ENCODE measurements at places on chromosomes 1 and 21. TPM values are rescaled to one million over a fixed set of nuclear protein-coding genes. Genes with fewer than 3 reads are reported as not detected.
A peak's percentile ranks its signal among the peaks of the same experiment; 100 is the strongest.

Gene PROK1
- not detected for total RNA-seq

DNA sequence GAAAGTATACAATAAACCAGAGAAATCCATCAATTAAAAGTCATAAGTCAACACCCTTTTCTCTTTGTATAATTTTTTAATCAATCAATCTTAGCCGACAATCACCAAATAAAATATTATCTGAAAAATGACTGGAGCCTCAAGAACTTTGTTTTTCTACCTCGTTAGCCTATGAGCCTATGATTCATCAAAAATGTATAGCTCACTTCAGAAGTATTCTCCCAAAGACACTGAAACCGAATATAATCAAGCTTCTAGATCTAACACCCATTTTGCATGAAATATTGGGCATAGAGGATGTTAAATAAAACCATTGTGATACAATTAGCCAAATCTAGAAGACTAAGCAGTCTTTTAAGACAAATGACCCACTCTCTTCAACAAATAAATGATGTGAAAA, 17.8 kb upstream of the RSBN1 start:
- no peak for DNase-seq

DNA sequence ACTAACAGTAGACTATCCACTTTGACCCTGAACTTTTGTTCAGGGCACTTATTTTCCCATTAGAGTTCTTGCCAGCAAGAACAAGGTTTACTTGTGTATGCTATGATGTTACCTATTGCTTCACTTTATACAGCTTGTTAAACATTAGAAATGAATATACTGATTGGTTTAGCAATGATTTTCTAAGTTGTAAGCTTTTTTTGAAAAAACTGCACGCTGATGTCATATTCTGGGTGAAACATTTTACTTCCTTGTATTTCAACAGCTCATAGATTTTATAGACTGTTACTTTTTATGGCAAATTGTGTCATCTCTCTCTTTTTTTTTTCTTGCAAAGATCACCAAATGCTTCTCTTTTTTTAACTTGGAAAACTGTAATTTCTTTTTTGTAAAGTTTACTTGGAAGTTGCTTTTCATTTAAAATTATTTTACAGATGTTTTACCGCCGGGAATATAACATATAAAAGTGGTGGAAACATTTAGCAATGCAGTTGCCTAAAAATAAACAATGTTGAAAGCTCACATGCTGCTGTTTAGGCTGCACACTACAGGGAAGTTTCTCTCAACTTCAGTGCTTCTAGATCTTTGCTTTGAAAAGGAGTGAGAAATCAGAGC, 215.3 kb upstream of the NFIA start:
- no peak for DNase-seq

- DNase-seq = peak; percentile 17
Measured at GRCh38 chr1:218556016-218556415, 210.9 kb downstream of the TGFB2 start.

- DNase-seq = no peak
Measured at GRCh38 chr21:45736690-45737484, 93.4 kb downstream of the PCBP3 start.

Gene OR2W3
- total RNA-seq = not detected

Gene LRRC7
- 0.47 TPM for total RNA-seq

DNA sequence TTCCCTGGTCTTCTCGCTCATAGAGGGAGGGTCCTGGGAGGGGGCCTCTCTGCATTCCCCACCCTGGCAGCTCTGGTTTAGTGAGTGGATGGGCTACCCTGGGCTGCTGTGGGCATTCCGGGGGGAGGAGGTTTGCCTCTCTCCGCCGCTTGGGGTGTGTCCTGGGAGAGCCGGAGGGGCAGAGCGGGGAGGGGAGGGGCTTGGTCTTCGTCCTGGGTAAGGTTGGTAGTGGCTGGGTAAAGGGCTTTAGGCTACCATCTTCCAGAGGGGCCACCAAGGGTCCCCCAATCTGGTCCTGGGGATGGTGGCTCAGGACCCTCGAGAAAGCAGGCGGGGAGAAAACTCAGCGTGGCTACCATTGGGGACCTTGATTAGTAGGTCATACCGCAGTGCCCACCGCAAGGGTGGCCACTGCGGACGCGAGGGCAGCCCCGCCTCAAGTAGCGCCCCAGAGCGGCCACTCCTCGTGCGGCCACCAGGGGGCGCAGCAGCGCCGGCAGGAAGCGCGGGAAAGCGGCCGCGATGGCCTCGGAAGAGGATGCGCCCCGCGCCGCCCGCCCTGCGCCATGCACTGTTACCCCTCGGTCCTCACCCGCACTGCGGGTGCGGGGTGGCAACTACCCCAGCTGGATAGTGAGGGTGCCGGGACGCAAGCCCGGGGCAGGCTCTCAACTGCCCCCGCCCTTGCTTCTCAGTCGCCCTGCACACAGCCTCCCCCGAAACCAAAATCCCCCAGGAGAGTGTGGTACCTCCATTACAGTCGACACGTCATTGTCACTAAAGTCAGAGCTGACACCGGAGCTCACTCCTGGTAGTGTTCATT, 44.1 kb upstream of the SLC25A33 start:
- peak; percentile 58 for DNase-seq

- no peak for DNase-seq
Measured at GRCh38 chr1:168236836-168237611, 11.2 kb downstream of the SFT2D2 start.

GRCh38 chr1:214777364-214777763, 174.4 kb downstream of the CENPF start:
- no peak for DNase-seq

DNA sequence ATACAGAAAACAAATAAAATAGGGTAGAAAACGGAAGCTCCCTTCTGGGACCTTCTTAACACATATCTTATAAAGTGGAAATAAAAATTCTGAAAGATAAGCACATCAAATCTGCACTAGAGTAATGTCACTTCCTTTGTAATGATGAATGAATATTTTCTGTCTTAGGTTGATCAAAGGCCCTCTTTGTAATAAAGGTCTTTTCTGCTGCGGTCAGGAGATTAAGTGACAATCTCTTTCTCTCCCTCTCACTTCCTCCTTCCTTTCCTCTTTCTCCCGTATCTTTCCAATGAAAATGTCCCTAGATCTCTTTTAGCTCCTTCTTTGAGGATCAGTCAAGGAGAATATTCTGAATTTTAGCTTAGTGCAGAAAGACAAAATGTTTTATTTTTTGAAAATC, 33.8 kb downstream of the TMCO1 start:
- no peak for DNase-seq

GRCh38 chr1:38997901-38998190, 6.8 kb downstream of the AKIRIN1 start:
- DNase-seq = no peak

Gene CD84
- total RNA-seq = not detected

Gene ALX3
- not detected for total RNA-seq

Gene NCAM2
- total RNA-seq = not detected

- no peak for DNase-seq
Measured at GRCh38 chr1:160374306-160375110, 7.6 kb downstream of the NHLH1 start.

Gene BPNT1
- 46.9 TPM for total RNA-seq

Gene NOL9
- 30.4 TPM for total RNA-seq

Gene NUDT4B
- 0.78 TPM for total RNA-seq

- no peak for DNase-seq
Measured at GRCh38 chr1:211627259-211627658, 48.2 kb downstream of the NEK2 start.

DNA sequence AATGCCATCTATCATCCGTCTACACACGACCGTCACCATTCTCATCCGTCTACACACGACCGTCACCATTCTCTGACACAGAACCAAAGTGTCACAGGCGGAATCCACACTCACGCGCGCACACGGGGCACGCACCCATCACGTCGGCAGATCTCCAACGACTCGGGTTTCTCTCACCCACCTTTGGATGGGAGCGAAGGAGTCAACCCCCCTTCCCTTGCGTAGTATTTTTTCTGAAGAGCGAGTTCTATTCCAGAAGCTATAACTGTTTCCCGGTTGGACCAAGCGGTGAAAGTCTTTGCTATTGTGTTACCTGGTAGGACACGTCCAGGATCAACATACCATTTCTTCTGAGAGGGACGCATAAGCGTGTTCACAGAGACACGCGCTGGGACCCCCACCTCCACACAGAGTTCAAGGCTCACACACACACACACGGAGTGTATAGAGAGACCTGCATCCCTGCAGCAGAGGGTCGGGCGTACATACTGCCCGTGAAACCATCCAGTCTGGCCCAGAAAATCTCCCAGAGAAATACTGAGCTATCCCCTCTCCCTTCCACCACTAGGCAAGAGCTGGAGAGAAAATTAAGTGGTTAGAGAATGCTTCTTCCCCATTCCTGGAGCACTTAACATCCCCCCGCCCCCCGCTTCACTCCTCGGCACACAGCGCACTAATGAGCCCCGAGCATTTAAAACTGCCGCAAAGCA, 741 bp downstream of the DUSP10 start:
- DNase-seq = peak; percentile 36

Data from Calu3 (cell line).